Omental fat pad (tissue), 4 donors: ENCODE measurements at places on chromosomes 3 and 15. TPM values are rescaled to one million over a fixed set of nuclear protein-coding genes. Genes with fewer than 3 reads are reported as not detected.
A peak's percentile ranks its signal among the peaks of the same experiment; 100 is the strongest.

Gene NPAP1
- total RNA-seq = not detected

Gene VIPR1
- total RNA-seq = 7.8 TPM

- DNase-seq = no peak
Observed at GRCh38 chr3:42531470-42531869, 29.0 kb downstream of the VIPR1 start.

Gene TMCO5A
- not detected for total RNA-seq

- no peak for DNase-seq
Observed at GRCh38 chr3:186123012-186123411, 14.1 kb upstream of the ETV5 start.

DNA sequence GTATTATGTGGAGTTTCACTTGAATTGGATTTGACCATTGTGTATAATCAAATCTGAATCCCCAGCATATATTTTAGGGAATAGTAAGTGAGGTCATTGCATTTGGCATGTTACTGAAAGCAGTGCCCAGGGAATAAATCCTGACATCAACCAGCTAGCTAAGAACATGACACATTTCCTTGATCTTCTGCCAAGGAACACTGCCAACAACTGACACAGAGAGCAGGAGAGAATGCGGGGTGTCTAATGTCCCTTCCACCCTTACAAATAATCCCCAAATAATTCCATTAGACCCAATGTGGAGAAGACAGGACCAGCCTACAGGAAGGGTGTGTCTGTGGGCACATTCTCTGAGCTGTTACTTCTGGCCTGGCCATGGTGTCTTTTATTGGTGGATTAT is 30.6 kb upstream of the UBE3A start:
- no peak for DNase-seq

GRCh38 chr3:72665701-72666446 is 182.4 kb downstream of the SHQ1 start:
- DNase-seq = peak; percentile 35

Gene RHOV
- not detected for total RNA-seq

DNA sequence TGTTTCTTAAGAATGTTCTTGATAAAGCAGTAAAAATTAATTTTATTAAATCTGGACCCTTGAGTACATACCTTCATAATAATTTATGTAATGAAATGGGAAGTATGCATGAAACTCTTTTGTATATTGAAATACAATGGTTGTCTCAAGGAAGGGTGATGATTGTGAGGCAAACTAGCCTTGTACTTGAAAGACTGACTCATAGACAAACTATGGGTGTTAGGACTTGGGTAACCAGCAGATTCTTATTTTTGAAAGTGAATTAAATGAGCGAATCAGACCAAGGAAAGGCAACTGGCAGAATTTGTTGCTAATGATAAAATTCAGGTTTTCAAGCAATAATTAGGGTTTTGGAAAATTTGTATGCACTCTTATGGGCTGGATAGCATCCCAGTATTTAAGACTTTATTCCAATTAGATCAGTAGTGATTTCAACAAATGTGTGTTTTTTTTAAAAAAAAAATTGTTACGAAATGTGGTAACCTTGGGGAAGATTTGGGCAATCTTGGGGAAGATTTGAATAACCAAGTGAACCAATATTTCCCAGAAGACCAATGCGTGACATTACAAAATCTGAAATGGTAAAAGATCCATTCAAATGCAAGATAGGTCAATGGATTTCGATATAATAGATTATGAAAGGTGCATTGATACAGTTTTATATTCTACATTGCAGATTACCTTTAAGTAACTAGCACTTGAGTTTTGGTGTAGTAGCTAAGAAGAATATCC is 42.0 kb downstream of the ATP2C1 start:
- DNase-seq = no peak

Gene FES
- 61.3 TPM for total RNA-seq

- DNase-seq = no peak
Observed at GRCh38 chr3:177421481-177421785, 224.2 kb upstream of the TBL1XR1 start.

GRCh38 chr3:71441217-71441924 is 142.2 kb downstream of the FOXP1 start:
- no peak for DNase-seq

DNA sequence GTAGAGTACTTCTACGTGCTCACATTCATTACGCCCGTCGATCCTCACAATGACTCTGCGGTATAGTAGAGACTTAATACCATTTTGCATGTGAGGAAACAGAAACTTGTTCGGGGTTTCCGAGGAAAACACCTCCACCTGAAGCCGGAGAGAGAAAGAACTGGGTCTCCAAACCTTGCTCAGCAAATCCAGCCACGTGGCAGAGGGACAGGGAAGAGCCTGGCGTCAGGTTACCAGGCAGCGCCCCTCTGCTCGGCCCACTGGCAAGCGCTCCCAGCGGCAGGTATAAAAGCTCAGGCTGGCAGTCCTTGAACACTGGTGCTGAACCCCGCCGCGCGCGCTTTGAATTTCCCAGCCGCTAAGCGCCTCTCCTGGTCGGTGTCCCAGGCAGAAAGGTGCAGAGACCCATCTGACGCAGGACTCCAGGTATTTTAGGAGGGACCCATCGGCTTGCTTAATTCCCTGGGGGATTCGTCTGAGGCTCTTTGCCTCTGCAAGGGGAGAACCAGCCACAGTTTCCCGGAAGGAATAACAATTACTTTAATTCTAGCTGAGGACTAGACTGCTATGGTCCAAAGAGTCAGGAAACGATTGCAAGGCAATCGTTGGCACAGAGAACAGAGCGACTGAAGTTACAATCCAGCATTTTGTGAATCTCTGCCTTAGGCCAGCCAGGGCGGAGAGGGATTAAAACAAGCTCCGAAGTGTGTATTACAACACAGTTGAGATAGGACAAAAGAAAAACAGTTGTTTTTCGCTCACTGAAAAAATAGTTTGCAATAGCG is at the start of gene C2CD4A:
TSS of gene C2CD4A (plus strand) at position 315 of the 785 bp plus-strand sequence. CDS start 637 bp downstream, outside the sequence.
- no peak for DNase-seq

GRCh38 chr3:149395107-149396089 is 17.9 kb upstream of the TM4SF1 start:
- no peak for DNase-seq

- no peak for DNase-seq
Observed at GRCh38 chr15:67137951-67138848, 72.8 kb downstream of the SMAD3 start.

GRCh38 chr3:187673012-187673411 is 2.8 kb upstream of the SST start:
- DNase-seq = no peak

Gene SIN3A
- 46.4 TPM for total RNA-seq

DNA sequence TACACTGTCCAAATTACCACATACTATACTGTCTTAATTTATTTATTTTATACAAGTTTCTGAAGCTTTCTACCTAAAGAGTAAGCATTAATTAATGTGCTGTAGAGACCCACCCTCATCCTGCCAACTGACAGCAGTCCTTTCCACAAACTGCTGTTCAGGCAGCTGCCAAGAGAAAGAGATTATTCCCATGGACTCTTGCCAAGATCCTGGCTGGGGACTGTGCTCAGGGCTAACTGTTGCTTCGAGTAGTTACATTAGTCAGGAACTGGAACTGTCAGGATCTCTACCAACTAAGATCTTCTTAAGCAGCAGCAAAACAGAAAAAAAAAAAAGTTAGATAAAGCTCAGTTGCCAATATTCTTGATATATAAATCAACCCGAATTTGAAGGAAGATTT is 398.8 kb downstream of the MECOM start:
- no peak for DNase-seq

- DNase-seq = no peak
Observed at GRCh38 chr3:171649267-171649666, 161.0 kb downstream of the PLD1 start.

Gene TUSC7
- total RNA-seq = not detected

- no peak for DNase-seq
Observed at GRCh38 chr3:29665688-29666087, 384.8 kb downstream of the RBMS3 start.

Gene DLL4
- total RNA-seq = 5.8 TPM

Gene TGM4
- total RNA-seq = not detected

Gene HOMER2
- total RNA-seq = 4.3 TPM

- no peak for DNase-seq
Observed at GRCh38 chr3:59245859-59246501, 196.2 kb upstream of the CFAP20DC start.

GRCh38 chr3:195559723-195560409 is 16.7 kb upstream of the PPP1R2 start:
- no peak for DNase-seq

DNA sequence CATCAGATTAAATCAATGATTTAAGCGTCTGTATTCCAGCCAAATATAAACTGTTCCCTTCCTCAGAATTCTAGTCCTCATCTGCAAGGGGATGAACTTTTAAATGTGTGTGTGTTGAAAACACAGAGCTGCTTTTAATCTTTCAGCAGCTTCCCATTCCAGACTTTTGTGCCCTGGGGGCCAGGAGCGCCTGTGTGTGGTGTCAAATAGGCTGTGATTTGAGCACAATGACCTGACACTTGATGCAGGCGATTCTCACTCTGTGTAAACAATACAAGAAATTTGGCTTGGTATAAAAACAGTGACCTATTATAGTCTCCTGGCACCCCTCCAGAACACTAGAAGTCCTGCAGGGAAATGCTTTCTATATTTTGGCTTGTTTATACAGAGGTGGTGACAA is 274.6 kb upstream of the ROPN1 start:
- no peak for DNase-seq

Gene CCDC33
- total RNA-seq = not detected

- no peak for DNase-seq
Observed at GRCh38 chr3:14862661-14863230, 44.0 kb downstream of the FGD5 start.

DNA sequence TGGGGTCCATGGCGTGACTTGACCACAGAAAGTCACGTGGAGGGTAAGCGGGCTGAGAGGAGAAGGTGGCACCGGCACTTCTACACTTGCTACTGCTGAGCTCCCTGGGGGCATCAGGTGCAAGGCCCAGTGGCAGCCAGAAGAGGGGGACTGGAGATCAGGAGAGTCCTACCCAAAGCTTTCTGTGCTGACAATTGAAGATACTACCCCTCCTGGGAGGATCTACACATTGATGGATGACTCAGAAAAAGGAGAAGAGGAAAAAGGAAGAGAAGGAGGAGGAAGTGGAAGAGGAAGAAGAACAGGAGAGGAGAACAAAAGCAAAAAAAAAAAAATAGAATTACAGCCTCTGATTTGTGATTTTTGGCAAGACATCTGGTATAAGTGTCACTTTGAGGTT is 41.2 kb downstream of the MYO5C start:
- DNase-seq = no peak

GRCh38 chr3:47512416-47513124 is 942 bp downstream of the ELP6 start:
- DNase-seq = no peak

- DNase-seq = no peak
Observed at GRCh38 chr3:96449803-96450202, 364.6 kb upstream of the EPHA6 start.
